ENCODE measurements at places on chromosomes 3 and 15.
A peak's percentile ranks its signal among the peaks of the same experiment; 100 is the strongest.

DNA sequence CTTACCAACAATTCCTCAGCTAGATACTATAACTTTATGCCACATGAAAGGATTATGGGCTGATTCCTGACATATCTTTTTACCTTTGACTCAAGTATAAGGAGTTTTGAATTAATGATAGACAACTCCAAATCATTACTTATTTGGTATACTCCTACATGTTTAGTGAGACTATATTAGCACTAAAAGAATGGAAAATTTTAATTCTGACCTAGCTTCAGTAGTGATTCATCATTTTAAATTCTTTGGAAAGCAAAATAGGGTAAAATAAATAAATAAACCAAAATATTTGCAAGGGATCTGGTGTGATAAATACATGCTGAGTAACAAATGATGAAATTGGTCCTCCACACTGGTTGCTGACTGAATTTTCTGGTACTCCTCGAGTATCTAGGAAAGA, 42.3 kb upstream of the VGLL3 start:
- no peak for DNase-seq

GRCh38 chr15:92142242-92143232, 251.1 kb upstream of the ST8SIA2 start:
- DNase-seq: no peak

DNA sequence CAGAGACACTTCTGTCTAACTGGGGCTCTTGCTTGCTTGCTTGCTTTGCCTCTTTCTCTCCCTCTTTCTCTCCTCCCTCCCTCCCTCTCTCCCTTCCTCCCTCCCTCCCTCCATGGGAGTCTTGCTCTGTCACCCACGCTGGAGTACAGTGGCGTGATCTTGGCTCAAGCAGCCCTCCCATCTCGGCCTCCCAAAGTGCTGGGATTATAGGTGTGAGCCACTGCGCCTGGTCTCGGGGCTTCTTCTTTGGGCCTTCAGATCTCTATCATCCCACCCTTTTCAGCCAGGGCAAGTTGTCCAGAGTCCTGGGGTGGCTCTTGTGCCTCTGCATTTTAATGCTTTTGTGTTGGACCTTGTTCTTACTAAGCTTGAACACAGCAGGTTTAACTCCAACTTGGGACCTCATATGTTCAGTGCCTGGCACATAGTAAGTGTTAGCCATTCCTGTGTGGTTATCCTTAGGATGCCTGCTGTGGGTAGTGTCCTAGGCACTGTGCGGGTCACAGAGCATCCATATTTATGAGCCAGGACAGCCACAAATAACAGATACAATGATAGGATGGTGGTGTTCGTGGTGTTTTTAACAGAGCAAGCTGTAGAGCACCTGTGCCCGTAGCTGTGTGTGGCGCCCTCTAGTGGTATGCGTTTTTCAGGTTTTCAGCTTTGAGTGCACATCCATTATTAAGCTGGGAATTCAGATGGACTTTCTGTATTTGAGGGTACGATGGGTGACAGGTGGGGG, 75.1 kb downstream of the CCK start:
- DNase-seq: peak; percentile 43

- DNase-seq: no peak
These were observed 36.2 kb downstream of the CHST2 start for GRCh38 chr3:143155756-143156155.

DNA sequence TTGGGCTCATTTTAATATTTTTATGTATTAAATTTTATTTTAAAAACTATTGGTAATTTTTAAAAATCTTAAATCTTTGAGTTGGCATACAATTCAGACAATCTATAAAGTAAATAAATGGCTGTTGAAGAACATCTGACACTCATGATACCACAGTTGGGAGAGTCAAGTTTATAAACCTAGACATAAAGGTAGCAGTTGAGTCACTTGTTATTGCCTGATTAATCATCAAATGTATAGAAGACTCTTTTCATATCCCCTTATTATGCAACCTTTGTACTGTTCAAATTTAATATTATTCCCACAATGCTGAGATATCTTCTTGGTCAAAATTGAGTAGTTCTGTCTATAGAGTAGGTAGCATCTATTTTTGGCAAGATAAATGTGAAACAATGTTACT, 19.6 kb downstream of the PAQR9 start:
- DNase-seq: no peak

- no peak for DNase-seq
These were observed 479.0 kb downstream of the FOXP1 start for GRCh38 chr3:71104556-71104955.

- DNase-seq: peak; percentile 12
These were observed 473 bp downstream of the FHIT start for GRCh38 chr3:61250784-61251173.

- DNase-seq: no peak
These were observed 8.0 kb downstream of the OR5K3 start for GRCh38 chr3:98398513-98398912.

DNA sequence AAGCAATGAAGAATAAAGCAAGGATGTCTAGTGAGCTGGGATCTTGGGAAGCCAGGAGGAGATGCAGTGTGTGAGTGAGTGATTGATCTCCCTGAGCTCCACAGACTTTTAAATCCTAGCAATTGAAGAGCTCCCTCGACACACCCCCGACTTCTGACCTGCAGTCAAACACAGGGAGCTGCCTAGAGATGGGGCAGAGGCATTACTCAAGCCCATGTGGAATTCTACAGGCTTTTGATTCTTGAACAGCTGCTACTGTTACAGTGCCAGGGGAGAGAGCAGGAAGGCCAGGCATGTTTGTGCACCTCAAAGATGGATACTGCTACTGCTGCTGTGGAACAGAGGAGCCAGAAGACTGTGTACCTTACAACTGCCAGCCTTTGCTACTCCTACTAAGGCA, 1403.1 kb upstream of the ALCAM start:
- no peak for DNase-seq

- DNase-seq: no peak
These were observed 226.0 kb downstream of the TJP1 start for GRCh38 chr15:29596266-29596665.

DNA sequence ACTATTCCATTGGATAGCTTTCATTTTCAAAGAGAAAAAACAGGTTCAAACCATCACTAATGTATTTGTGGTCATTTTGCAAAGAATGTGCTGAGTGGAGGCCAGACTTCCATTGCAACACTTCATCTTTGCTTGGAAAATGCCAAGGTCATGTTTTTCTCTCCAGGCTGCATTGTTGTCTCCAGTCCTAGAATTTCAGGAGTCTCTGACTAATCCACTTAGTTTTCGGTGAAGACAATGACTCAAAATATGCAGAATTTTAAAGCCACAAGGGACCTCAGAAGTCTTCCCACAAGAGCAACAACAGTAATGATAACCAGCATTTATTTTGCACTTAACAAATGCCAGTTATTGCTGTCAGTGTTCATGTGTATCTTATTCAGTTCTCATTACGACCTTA, 277.0 kb downstream of the RYR3 start:
- no peak for DNase-seq

- no peak for DNase-seq
These were observed 603.0 kb upstream of the ROBO2 start for GRCh38 chr3:76436894-76437293.

GRCh38 chr3:108527109-108527508, 16.7 kb upstream of the MYH15 start:
- no peak for DNase-seq

DNA sequence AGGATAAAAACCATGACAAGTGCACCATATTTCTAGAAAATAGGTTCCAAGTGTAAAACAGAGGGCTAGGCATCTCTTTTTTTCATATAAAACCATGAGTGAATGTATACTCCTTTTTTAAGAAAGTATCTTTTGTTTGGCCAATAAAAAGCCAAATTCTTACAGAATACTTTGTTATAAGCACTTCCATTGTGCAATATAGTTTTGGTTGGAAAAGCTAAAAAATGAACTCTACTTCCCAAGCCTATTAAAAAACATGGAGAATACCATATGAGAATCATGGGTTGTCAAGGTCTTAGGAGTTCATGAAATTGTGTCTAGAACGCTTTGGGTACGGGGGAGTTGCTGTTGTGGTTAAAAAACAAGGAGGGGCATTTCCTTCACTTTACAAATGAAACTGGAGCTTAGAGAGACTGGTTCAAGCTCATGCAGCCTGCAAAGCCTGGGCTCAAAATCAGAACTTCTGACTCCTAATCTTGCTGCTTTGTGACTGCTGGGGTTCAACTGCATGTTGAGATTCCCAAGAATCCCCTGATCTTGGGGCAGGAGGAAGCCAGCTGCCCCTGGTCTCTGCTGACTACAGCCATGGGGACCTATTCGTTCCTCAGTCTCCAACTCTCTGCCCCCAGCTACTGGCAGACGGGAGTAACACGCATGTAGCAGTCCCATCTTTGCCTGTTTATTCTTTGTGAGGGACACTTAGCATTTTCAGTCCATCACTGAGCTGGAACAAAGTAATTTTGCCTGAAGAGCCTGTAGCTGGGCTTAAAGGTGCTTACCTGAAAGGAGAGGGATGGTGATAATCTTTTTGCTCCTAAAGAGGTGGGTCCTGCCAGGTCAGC, 229.1 kb downstream of the CHST2 start:
- no peak for DNase-seq

- no peak for DNase-seq
These were observed 41.3 kb downstream of the GLDN start for GRCh38 chr15:51382787-51383186.

DNA sequence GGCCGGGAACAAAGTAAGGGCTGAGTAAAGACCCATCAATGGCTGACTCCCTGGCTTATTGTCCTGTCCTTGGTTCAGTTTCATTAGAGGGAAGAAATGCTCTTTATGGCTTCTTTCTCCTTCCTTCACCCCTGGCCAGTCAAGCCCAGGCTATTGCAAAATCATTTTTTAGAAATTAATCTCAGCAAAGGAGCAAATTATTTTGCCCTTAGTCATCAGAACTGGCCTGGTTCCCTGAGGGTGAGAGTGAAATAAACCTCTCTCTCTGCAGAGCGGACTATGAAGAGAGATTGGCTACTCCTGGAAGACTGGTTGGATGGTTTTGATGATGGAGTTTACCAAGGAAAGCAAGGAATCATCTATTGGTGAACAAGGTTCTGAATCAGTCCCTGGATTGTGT, 52.7 kb upstream of the OXTR start:
- no peak for DNase-seq

GRCh38 chr3:74443102-74443501, 171.4 kb downstream of the CNTN3 start:
- DNase-seq: no peak

DNA sequence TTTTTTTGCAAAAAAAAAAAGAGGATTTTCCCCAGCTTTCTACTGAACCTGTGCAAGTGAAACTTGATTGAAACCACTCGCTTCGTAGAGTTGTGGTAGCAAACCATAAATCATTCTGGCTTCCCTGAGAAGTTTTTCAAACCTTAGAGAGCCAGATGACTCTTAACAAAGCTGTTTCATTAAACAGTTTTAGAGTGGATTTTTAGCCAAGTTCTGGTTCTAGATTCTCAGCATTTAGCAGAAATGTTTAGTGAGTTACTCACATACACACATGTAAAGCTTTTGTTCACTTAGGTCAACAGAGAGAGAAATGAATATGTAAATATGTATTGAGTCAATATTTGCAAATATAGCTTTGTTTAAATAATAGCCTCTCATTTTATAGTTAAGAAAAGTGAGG, 18.1 kb upstream of the CCR9 start:
- no peak for DNase-seq

DNA sequence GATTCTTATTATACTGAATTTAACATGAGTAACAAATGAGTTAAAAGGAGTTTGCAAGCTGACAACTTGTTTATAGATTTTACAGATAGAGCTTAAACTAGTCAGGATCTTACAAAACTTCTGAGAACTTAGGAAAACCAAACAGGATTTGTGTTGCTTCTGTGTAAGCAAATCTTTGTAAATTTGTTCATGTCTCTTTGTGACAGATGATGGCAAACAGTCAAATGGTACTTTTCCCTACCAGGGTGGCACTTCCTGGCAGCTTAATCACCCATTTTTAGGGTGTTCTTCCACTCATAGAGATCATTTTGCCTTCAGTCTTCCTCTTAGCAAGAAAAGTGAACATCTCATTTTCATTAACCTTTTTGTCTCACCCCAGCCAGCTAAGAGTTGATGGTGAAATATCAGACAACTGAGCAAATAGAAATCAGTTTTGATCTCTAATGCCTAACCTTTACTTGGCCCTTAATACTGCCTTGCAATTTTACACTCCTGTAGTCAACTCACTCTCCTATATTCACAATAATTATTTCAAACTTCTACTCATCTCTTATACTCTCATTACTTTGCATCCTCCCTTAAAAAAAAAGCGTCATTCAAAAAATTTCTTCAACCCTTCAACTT, 23.7 kb upstream of the NECTIN3 start:
- no peak for DNase-seq

GRCh38 chr15:72375501-72375845, 341 bp downstream of the HEXA start:
- no peak for DNase-seq

- no peak for DNase-seq
These were observed 55.1 kb upstream of the ZBTB38 start for GRCh38 chr3:141313093-141313683.

DNA sequence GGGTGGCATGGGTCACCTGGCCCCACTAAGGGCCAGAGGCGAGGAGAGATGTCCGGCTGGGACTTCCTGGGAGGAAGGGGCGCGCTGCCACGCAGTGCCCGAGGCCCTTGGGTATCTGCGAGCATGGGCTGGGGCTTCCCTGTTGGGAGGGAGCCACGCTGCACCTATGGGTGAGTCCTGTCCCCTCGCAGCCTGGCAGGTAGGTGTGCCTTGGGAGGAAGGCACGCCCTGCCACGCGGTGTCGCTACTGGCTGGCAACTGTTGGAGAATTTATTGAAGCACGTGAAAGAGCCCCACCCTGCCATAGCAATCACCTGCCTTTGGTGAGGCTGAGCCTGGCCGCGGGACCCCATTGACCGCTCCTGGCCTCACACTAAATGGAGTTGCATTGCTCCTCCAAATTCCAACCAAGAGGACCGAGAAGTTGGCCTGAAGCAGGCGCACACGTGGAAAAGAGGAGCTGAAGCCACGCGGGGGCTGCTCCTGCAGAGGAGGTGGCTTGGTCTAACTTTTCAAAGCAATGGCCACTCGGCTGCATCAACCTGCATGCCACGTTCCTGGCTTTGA, 134.2 kb downstream of the TJP1 start:
- DNase-seq: no peak

DNA sequence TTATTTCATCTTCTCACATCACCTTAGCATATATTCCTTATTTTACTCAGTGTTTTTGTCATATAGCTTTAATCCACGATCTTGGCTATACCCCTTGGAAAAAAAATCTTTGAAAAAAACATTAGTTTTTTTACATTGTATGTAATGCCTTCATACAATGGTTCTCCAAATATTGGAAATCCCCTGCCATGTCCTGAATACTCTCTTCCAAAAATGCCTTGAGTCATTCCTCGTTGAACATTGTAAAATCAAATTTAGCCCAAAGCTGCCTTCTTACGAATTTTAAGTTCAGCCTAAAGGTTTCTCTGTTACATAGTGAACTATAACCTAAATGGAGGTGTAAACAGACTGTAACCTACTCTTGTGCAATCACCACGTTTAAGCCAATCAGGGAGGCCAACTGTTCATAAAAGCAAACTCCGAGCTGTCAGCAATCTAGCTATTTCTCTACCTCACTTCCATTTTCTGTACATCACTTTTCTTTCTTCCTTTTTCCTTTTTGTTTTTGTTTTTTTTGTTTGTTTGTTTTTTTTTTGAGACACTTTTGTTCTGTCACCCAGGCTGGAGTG, 140.1 kb downstream of the ANXA2 start:
- DNase-seq: no peak
